ENCODE measurements at places on chromosomes 11 and 22.
A peak's percentile ranks its signal among the peaks of the same experiment; 100 is the strongest.

DNA sequence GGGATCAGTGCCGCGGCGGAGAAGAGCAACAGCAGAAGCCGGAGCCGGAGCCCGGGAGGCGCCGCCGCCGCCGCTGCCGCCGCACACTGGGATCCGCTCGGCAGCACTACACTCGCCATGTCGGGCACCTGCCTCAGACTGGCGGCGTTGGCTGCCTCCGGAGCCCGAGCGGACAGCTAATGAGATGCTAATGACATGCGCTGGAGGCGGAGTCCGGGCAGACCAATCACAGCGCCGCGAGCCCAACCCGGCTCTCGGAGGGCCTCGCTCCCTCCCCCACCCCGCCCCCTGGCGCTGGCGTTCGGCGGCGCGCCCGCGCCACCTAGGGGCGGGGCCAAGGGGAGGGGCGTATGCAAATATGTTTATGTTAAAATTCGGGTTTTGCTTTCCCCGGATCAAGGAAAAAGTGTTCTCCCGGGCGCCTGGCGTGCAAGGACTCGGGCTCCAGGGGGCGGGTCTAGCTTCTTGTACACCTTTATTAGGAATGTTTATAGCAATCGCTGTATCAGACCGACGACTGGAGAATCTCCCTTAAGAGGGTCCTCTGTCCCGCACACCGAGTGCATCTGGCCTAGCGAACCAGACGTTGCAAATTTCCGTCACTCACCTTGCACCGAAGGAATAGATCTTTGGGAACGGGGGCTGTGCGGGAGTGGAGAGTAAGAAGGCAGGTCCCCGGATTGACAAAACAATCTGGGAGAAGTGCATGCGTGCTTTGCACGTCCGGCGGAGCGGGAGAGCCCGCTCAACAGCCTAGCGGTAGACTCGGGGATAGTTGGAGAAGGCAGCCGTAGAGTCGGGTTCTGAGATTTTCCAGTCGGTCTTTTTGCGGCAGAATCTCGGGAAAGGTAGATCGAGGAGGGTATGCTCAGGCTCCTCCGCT, at the start of gene CADM1:
Gene CADM1, minus strand, starts transcription at position 140 of the 883 bp plus-strand sequence.
- DNase-seq: peak; percentile 94

- DNase-seq: no peak
Measured at GRCh38 chr11:111700162-111700561, 66.0 kb downstream of the PPP2R1B start.

DNA sequence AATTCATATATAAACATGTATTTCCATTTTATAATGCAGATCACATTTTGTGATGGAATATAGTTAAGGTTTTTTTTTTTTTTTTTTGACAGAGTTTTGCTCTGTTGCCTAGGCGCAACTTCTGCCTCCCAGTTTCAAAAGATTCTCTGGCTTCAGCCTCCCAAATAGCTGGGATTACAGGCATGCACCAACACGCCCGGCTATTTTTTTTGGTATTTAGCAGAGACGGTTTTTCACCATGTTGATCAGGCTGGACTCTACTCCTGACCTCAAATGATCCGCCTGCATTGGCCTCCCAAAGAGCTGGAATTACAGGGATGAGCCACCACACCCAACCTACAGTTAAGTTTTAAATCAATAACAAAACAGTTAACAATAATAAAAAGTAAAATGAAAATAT, 18.8 kb downstream of the XKR3 start:
- no peak for DNase-seq

DNA sequence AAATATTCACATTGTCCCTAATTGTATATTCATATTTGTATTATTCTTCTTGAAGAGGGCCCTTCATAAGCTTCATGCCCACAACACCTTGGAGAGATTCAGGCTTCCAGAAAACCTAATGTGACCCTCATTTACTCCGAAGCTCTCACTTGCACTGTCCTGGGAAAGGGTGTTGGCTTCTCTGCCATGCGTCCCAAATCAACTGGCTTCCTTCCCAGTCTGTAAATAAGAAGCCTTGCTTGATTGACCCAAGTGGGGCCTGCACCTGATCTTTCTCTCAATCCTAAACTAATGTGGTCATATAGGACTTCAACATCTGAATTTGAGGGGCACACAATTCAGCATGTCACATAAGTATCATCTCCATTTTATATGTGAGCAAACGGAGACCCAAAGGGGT, 40.5 kb upstream of the ZBTB16 start:
- no peak for DNase-seq

GRCh38 chr11:62181097-62181496, 8.9 kb upstream of the SCGB1D1 start:
- DNase-seq: no peak

DNA sequence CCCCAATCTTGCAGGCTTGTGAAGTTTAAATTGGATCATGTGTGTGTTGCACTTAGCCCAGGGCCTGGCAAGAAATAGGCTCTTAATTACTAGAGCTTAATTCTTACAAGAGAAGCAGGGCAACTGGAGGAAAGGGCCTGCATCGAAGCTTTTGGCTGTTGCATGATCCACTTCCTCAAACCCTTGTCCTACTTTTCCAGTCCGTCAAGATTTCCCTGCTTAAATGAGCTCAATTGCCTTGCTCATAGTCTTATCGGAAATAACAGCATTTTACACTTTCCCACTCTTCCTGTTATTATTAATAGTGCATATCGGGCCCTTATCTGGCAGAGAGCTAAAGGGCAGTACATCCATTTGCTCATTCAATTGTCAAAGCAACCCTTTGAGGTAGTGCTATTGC, 18.1 kb downstream of the DTX4 start:
- DNase-seq: no peak
